ENCODE measurements at places on chromosomes 5 and 9. TPM values are rescaled to one million over a fixed set of nuclear protein-coding genes. Genes with fewer than 3 reads are reported as not detected.

GRCh38 chr5:1488882-1489680 lies 34.7 kb downstream of the LPCAT1 start:
- peak; percentile 44 for DNase-seq

DNA sequence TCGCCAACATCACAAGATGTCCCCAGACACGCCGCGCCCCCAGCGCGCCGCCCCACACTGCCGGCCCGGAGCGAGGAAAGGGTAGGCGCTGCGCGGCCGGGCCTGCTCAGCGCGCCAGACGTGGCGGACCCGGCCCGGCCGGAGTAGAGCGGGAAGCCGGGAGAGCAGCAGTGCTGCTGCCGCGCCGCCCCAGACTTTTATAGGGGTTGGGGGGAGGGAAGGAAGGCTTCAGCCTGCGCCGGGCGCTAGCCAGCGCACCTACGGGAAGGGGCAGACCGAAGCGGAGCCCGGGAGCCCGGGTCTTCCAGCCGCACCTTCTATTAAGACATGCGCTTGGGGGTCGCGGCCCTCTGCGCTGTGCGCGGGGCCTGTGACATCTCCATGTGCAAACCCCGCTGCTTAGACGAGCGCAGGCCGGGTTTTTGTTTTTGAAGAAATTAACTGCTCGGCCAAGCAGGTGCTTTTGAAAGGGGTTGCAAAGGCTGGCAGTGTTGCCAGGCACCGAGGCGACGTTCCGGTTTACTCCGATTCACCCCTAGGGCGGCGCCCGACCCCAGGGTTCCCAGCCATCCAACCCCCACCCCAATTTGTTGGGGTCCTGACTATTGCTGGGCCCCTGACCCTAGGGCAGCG lies 353 bp upstream of the PAX5 start:
- DNase-seq, result peak; percentile 6

DNA sequence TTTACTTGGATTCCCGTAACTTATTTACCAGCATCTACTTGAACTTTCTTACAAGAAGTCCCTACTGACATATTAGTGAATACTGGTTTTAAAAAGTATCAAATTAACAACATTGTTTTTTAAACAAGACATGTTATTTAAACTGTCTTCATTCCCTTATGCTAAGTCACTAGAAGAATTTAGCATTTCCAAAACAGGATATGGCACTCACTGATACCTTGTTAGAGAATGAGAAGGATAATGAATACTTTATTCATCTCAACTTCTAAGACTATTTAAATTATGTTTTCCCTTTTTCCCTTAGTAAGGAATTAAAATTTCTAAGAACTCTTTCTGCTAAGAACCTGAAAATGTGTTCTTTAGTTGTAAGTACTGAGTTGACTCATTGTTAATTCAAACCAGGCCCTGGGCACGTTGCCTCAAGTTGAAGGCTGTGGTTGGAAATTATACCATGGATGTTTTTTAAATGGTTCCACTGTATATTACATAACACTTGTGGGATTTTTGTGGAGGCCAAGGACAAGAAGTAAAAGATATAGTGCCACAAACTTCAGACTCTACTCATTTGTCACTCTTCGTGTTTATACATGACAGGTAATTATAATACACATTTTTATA lies 219.0 kb upstream of the EDIL3 start:
- peak; percentile 77 for DNase-seq

GRCh38 chr9:136148766-136149165 lies 30.1 kb upstream of the TMEM250 start:
- peak; percentile 20 for DNase-seq

DNA sequence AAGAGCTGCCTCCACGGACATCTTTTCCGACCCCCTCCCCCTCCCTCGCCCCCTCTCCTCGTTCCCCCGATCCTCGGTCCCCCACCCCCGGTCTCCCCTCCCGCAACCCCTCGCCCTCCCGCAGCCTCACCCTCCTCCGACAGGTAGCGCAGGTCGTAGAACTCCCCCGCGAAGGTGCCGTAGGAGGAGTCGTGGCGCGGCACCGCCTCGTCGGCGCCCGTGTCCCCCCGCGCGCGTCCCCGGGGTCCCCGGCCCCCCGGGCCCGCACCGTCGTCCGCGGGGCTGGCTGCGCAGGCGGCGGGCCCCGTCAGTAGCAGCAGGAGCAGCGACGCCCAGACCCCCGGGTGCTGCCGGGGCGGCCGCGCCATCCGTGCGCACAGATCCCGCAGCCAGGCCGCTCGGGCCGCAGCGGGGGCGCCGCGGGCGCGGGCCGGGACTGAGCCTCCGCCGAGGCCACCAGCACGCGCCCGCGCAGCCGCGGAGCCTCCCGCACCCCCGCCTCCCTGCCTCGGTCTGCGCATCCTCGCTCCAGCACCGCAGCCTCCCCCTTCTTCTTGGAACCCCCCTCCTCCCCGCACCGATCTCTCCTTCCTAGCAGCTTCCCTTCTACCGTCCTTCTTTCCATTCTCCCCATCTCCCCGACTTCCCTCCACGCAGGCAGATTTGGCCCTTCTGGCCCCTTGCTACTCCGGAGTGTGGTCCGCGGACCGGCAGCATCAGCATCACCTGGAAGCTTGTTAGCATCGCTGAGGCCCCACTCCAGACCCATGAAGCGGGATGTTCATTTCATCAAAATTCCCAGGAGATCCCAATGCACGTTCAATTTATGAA lies at the start of gene FRRS1L:
Gene FRRS1L (minus strand): TSS at position 479 of the 831 bp plus-strand sequence. CDS start 111 bp downstream, at position 368.
- no peak for DNase-seq

GRCh38 chr9:131324736-131325679 lies 35.5 kb downstream of the PLPP7 start:
- DNase-seq, result no peak

DNA sequence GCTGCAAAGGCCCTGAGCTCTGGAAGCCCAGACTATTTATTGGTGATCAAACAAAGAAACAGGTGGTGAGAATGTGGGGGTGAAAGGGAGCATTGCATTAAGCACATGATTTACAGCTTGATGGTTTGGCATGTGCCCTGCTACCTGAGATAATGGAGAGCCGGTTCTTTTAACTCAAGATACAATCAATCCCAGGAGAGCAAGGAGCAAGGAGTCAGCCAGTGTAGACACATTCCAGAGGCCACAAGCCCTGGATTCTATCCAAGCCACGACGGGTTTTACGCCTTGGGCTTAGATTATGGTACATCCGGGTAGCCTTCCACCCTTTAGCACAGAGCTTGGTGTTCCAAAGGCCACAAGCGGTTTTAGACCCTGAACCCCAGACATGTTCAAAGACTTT lies 292.2 kb downstream of the CYLC2 start:
- no peak for DNase-seq

DNA sequence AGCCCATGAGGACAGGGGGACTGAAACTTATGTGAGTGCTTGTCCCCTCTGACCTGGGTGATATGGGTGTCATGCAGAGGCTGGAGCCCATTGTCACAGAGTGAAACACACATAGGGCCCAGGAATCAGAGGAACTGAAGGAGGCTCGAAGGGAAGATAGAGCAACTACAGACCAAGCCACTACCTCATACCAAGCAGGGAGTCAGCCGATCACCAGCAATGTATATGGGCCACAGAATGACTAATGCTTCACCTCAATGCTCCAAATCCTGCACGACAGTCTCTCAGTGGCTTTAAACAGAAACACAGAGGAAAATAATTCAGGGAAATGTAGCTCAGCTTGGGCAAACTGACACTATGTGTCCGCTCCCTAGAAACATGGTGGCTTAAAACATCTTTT lies 8.9 kb upstream of the FBXW11 start:
- no peak for DNase-seq

DNA sequence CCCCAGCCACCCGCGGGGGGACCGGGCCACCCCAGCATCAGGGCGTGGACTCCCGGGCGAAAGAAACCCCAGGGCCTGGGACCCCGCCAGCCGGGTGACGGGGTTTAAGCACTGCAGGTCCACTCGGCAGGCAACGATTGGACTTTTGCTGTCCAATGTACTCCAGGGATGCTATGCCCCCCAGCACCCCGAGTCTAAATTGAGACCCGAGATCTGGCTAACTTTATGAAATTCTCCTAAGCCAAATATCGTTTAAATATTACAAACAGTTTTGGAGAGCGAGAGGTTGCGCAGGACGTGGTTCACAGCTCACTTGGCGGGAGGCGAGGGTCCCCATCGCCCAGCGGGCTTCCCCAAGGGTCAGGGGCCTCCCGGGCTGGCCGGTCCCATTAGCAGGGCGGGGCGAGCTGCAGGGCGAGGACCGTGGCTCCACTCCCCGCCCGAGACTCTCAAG lies 384 bp upstream of the MRPS2 start:
- DNase-seq, result no peak

DNA sequence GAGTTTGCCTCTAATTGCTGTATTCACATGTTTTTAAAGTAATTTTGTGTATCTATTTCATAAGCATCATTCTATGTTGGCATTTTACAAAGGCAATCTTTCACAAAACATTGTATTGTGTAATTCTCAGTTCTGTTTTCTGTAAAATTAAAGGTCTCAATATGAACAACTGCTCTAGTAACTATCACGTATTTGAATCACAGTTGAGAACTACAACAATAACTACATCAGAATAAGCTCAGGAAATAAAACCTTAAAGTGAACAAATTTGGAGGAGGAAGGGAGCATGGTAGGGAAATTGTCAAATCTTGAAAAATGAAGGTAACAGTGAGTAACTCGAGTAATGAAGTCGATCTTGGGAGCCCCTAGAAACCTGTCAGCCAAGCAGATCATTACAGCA lies 22.5 kb upstream of the CAMK4 start:
- no peak for DNase-seq

- peak; percentile 61 for DNase-seq
These were observed 3.1 kb upstream of the STOM start for GRCh38 chr9:121373011-121373729.

GRCh38 chr9:112485574-112485973 lies 1.1 kb upstream of the KIAA1958 start:
- DNase-seq, result no peak

GRCh38 chr9:94666364-94667099 lies 27.2 kb upstream of the FBP1 start:
- no peak for DNase-seq

DNA sequence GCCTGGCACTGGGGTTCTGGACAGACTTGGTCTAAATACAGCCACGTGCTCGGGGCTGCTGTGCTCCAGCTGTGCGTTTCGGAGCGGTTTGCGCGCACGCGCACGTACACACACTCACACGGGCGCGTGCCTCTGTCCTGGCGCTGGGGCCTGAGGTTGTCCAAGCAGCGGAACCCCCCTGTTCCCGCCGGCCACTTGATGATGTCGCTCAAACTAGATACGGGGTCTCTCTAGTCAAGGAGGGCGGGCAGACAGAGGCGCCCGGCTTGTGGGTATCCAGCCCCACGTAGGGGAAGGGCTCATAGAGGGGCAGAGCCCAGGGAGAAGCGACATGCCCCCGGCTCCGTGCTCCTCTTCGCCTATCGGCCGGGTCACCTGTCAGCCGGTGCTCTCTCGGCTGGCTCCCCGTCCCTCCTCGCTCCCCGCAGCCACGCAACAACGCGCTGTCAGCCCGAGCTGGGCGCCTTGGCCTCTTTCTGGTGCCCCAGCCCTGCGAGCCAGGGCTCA lies 8.9 kb downstream of the NR2F1-AS1 start:
- no peak for DNase-seq

GRCh38 chr5:94891972-94892371 lies 273.5 kb downstream of the SLF1 start:
- DNase-seq, result no peak

- no peak for DNase-seq
These were observed 9.0 kb downstream of the CD274 start for GRCh38 chr9:5459289-5459829.

DNA sequence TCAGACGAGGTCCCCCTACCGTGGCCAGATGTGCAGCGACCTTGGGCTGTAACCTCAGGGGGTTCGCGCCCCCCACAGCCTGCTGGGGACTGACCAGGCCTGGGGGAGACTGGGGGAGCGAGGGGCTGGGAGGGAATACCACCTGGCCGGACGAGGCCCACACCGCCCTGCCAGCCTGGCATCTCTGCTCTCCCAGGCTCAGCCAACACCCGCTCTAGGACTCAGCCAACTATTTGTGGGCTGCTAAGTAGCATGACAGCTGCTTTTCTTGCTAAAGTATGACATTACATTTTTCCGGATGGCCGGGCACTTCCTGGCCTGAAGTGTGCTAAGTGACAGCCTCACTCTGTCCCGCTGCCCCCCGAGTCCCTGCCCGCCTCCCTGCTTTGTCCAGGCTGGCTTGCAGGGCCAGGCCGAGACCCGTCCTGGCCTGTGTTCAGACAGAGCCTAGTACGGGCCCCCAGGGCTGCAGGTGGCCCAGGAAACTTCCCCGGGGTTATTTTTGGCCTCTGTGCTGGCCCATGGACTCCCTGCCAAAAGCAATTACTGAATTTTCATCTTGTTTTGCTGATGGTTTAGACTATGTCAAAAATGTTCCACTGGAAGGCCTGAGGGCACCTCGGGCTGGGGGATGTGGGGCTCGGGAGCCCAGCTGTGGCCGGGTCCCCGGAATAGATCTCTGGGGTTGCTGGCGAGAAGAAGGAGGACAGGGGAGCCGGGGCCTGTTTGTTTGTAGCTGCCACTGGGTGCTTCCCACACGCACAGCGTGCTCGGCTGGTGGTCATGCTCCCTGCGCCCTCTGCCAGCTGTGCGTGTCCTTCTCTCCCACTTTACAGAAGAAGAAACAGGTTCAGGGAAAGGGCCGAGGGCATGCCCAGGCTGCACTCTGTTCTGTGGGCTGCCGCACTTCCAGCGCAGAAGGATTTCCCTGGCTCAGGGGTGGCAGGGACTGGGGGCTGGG lies 13.4 kb upstream of the SLC2A6 start:
- peak; percentile 95 for DNase-seq

DNA sequence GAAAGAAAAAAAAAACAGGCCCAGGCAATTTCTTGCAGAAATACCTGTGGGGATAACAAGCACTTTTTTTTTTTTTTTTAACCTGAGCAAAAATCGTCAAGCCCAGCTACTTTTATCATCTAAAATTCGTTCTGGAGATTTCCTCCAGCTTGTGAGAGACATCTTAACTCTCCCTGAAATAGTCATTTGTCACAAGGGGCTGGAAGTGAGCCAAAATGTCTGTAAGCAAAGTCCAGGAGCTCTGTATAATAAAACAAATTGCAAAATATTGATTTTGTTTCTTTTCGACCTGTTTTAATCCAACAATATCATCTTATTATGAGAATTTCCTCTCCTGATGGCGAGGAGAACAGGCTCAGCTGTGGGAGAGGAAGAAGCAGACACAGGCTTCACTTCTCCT lies 168.4 kb downstream of the TTLL11 start:
- no peak for DNase-seq

DNA sequence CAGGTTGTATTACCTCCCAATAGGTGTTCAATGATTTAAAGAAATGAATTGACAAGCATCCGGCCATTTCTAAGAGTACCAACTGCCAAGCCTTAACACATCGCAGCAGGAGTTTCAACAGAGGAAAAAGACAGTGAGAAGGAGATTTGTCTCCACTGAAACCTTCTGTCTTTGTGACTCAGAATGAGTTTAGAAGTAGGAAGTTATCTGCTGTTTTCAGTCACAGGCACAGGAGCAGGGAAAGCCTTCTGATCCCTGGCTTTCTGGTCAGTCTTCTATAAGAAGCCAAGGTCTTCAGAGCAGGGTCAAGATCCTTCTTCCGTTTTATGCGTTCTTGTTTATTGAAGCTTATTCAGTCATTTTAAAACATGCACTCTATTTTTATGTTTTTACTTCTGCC lies 390.7 kb upstream of the PCSK5 start:
- no peak for DNase-seq

GRCh38 chr5:96657068-96657467 lies 5.1 kb upstream of the CAST start:
- peak; percentile 87 for DNase-seq

GRCh38 chr5:59128646-59129290 lies 545.9 kb downstream of the RAB3C start:
- no peak for DNase-seq

Gene THBS4
- 1.4 TPM for total RNA-seq

Gene RASGEF1C
- not detected for total RNA-seq

Gene DDX4
- total RNA-seq, result not detected

Gene DIPK1B
- not detected for total RNA-seq

Gene DENND4C
- total RNA-seq, result 31.3 TPM

Gene ELOVL7
- 0.13 TPM for total RNA-seq

Gene ZDHHC11
- total RNA-seq, result 0.37 TPM

Gene ANKRD55
- not detected for total RNA-seq

Gene PHF2
- 15.9 TPM for total RNA-seq

Data from myocyte (in vitro differentiated cells).